OCI-M1 (cell line): ENCODE measurements at places on chromosomes 1 and 21.

- DNase-seq, result peak; percentile 43
These were observed 790 bp downstream of the RPS8 start for GRCh38 chr1:44775930-44776729.

- no peak for DNase-seq
These were observed 128.9 kb downstream of the ASTN1 start for GRCh38 chr1:177035586-177035985.

- DNase-seq, result no peak
These were observed 64.4 kb upstream of the TIAM1 start for GRCh38 chr21:31408301-31409088.

- no peak for DNase-seq
These were observed 20.9 kb upstream of the IPO9 start for GRCh38 chr1:201807958-201808632.
